ENCODE measurements at places on chromosomes 6 and 20.

DNA sequence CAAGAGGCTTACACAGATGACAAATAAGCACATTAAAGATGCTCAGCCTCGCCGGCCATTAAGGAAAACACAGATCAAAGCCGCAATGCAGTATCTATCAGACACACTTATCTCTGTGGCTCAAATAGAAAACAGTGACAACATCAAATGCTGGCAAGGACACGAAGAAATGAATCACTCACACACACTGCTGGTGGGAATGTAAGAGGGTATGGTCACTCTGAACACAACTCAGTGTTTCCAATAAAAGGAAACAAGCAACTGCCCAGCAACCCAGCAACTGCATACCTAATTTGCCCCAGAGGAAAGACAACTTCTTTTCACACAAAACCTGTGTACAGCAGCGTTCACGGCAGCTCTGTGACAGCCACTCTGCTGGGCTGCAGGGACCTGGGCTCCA is 155.8 kb downstream of the WDR27 start:
- no peaks in the 10 kb centered on the region for H3K27me3 ChIP-seq
- H3K4me1 ChIP-seq, result no peaks in the 10 kb centered on the region
- no peak for DNase-seq
- H3K4me3 ChIP-seq, result no peak overlapping the region
- H3K36me3 ChIP-seq, result no peaks in the 10 kb centered on the region
- H3K27ac ChIP-seq, result no peak overlapping the region

- no peaks in the 10 kb centered on the region for H3K36me3 ChIP-seq
- no peak for DNase-seq
- H3K4me1 ChIP-seq, result no peaks in the 10 kb centered on the region
- H3K4me3 ChIP-seq, result no peak overlapping the region
Measured at GRCh38 chr20:22684763-22685443, 100.5 kb upstream of the FOXA2 start.

- no peak overlapping the region for H3K27ac ChIP-seq
- no peaks in the 10 kb centered on the region for H3K27me3 ChIP-seq
- no peak for DNase-seq
- no peaks in the 10 kb centered on the region for H3K4me1 ChIP-seq
- H3K4me3 ChIP-seq, result no peak overlapping the region
Measured at GRCh38 chr6:162973151-162973872, 245.5 kb downstream of the PACRG start.

DNA sequence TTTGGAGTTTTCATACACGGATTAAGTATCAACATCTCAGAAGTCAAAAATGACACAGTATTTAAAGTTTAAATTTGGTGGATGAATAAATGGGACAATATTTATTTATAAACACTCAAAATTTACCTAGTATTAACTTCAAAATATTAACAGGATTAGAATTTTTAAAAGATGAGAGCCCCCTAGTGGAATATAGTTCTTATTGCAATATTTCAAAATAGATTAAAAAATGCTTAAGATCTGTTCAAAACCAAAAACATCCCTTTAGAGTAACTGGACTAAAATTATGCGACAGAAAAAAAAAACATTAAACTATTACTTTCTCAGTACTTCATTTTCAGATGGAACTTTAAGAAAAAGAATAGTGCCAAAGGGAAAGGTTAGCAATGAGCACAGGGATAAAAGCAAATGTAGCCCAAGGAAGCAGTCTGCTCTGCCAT is 56.6 kb downstream of the SNX14 start:
- no peak for DNase-seq
- no peak overlapping the region for H3K27ac ChIP-seq
- peaks cover 12% of the 10 kb centered on the region for H3K36me3 ChIP-seq
- no peak overlapping the region for H3K4me3 ChIP-seq

DNA sequence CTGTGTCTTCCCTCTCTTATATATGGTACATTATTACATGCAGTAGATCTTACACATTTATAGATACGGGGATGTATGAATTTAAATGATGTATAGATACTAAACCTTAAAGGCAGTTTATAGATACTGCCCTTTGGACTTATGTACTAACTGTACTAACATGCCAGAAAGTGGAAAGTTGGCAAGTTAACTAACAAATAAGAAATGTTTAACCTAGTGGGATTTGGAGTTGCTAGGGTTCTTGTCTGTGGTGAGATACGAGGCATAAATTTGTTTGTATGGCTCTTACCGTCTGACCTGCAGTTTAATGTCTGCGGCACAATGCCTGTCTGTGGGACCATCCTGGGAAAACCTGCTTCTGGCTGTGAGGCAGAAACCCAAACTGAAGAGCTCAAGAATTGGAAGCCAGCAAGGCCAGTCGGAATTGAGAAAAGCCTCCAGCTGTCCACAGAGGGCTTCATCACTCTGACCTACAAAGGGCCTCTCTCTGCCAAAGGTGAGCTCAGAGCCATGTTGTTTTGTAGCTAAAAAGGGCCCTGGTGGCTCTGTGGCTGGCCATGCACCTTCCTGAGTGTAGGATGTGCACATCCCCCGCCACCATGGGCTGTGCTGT is 62.9 kb upstream of the SLC22A1 start:
- H3K27ac ChIP-seq, result no peak overlapping the region
- no peaks in the 10 kb centered on the region for H3K27me3 ChIP-seq
- DNase-seq, result no peak
- no peaks in the 10 kb centered on the region for H3K4me1 ChIP-seq
- H3K36me3 ChIP-seq, result peaks cover 87% of the 10 kb centered on the region

Measured in ascending aorta (tissue), 2 donors.